ENCODE measurements at places on chromosomes 12 and 14. TPM values are rescaled to one million over a fixed set of nuclear protein-coding genes. Genes with fewer than 3 reads are reported as not detected.

GRCh38 chr12:113559466-113559865, 87.8 kb upstream of the LHX5 start:
- DNase-seq: no peak

DNA sequence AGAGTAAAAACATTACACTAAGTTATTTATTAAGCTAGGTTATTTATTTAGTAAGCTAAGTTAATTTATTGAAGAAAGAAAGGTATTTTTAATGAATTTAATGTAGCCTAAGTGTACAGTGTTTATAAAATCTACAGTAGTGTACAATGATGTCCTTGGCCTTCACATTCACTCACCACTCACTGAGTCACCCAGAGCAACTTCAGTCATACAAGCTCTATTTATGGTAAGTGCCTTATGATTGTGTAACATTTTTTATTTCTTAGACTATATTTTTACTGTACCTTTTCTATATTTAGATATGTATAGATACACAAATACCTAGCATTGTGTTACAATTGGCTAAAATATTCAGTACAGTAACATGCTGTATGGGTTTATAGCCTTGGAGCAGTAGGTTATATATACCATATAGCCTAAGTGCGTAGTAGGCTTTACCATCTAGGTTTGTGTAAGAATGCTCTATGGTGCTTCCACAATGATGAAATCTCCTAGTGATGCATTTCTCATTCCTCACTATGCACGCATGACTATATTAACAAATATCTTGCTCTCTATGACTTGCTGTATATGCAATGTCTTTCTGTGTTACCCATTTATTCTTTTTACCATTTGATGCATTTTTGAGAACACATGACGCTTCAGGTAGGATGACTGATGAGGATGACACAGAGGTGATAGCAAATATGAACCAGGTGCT, 309.6 kb upstream of the ATXN7L3B start:
- DNase-seq: no peak

GRCh38 chr12:109961612-109962011, 34.6 kb downstream of the GIT2 start:
- no peak for DNase-seq

DNA sequence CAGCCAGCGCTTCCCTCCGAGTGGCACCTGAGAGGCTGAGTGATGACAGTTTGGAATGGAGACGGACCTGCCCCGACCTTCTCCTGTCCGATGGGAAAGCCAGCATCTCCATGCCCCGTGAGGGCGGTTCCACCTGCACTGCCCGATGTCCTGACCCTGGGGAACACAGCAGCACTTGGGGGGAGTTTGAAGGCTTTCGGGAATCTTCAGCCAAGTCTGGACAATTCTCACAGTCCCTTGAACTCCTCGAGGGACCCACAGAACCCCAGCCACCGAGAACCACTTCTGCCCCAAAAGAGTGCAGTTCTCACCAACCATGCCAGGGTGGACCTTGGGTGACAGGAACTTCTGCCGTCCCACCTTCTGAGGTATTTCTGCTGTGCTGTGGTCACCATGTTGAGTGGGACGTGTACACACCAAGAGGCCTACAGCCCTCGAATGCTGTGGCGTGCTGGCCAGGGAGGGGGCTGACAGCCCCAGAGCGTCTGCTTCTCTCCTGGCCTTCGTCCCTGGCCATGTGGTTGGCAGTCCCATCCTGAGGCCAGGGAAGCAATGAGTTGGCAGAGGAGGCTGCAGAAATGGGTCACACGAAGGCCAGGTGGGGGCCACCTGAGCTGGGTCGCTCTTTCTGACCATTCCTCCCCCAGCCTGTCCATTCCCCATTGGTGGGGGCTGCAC, 1.0 kb downstream of the CLBA1 start:
- peak; percentile 55 for DNase-seq

GRCh38 chr12:55642669-55643068, 6.0 kb downstream of the OR10P1 start:
- no peak for DNase-seq

DNA sequence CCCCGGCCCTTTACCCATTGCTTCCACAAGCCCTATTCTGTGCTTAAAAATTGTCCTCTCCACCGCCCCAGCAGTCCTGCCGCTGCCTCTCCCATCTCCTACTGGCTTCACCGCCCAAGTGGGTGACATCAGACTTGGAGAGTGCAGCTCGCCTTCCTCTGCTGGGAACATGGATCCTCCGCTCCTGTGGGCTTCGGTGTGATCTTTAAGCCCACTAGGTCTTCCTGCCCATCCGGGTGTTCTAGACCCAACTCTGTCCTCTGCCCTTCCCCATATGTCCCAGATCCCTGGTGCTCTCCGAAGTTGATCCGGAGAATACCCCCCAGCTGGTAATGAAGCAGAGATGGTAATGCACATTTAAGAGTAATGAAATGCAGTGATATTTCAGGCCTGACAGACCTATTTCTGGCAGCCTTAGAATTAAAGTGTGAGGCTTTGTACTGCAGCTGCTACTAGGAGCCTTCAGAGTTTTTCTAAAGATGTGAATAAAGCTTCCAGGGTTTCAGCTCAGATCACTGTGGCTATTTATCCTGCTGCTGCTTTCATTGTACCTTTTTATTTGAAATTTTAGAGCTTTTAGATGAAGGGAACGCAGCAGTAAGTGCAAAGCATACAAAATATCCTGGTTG, 22.9 kb upstream of the CTDSP2 start:
- no peak for DNase-seq

GRCh38 chr12:97386133-97386581, 76.4 kb upstream of the RMST start:
- DNase-seq: no peak

- DNase-seq: peak; percentile 6
These were observed 1.7 kb downstream of the OTUB2 start for GRCh38 chr14:94027566-94028449.

Gene CFAP251
- 2.9 TPM for total RNA-seq

GRCh38 chr12:62813031-62813829, 121.7 kb downstream of the PPM1H start:
- DNase-seq: no peak

Gene NKX2-1
- total RNA-seq: not detected

DNA sequence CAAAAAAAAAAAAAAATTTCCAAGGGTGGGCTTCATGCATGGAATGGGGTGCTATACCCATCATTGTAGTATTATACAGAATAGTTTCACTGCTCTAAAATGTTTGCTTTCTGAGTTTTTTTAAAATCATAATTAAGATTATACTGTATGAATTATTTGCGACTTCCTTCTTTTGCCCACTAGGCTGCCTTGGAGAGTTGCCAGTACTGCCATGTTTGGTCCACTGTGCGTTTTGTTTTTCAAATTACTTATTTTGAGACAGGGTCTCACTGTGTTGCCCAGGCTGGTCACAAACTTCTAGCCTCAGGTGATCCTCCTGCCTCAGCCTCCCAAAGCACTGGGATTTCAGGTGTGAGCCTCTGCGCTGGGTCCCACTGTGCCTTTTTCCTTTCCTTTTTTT, 19.9 kb downstream of the PLBD2 start:
- no peak for DNase-seq

GRCh38 chr12:6361834-6362233, 13.5 kb downstream of the SCNN1A start:
- peak; percentile 47 for DNase-seq

Gene SYT10
- total RNA-seq: not detected

Gene TMEM132C
- total RNA-seq: not detected

Gene TRAFD1
- 81.4 TPM for total RNA-seq

DNA sequence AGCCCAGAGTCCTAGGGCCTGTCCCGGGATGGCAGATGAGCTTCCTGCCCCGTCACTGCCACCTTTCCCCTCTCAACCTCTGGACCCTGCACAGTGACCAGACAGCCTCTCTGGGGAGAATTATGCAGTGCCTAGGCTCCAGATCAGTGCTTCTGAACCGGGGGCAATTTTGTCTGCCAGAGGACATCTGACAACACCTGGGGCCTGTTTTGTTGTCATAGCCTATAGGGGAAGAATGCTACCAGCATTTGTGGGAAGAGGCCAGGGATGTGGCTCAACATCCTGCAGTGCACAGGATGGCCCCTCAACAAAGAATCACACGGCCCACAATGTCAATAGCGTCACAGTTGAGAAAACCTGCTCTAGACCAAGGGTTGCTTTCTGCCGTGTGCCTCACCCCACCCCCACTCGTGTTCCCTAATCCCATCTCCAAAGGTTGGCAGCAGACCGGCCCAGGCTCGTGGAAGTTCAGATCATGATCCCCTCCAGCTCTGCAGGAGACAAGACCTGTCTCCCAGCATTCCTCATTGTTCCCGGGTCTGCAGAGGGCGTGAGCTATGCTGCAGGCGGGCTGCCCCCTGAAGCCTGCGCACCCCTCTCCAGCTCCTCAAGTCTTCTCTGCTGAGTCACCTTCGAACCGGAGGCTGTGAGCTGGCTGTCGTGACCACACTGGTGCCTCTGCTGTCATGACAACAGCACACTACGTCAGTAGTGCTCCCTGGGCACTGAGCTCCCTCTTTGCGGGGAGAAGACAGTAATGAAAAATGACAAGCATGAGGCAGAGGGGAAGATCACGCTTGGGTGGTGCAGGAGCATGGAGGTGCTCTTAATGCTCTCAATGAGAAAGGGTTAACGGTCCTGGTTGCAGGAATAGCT, 2.0 kb upstream of the GAPDH start:
- DNase-seq: peak; percentile 90

- no peak for DNase-seq
These were observed 5.9 kb upstream of the RERG start for GRCh38 chr12:15227004-15227679.

Gene OTOGL
- total RNA-seq: not detected

- DNase-seq: no peak
These were observed 12.7 kb downstream of the FLRT2 start for GRCh38 chr14:85542623-85543022.

DNA sequence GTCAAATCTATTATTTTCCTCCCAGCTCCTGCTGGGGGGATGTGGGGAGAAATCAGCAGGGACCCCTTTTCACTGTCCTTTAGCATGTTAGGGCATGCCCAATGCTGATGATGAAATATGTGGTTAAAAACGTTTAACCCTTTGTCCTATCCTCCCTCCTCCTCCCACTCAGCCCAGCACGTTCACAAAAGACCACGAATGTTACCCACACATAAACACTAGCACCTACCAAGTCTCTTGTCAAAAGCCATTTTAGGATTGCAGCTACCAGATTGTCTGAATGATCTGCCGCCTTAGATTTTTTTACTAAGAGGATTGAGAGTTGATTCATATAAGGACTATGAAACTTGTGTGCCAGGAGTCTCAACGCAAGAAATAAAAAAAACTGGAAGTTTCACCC, 70.4 kb downstream of the TBK1 start:
- DNase-seq: no peak

GRCh38 chr12:31861360-31861759, 97.9 kb upstream of the RESF1 start:
- no peak for DNase-seq

Gene RPS6KA5
- total RNA-seq: 20.5 TPM

Gene HOXC4
- total RNA-seq: 2.3 TPM

GRCh38 chr12:42446761-42447160, 120.8 kb downstream of the PPHLN1 start:
- no peak for DNase-seq

Gene LRRC10
- total RNA-seq: not detected

DNA sequence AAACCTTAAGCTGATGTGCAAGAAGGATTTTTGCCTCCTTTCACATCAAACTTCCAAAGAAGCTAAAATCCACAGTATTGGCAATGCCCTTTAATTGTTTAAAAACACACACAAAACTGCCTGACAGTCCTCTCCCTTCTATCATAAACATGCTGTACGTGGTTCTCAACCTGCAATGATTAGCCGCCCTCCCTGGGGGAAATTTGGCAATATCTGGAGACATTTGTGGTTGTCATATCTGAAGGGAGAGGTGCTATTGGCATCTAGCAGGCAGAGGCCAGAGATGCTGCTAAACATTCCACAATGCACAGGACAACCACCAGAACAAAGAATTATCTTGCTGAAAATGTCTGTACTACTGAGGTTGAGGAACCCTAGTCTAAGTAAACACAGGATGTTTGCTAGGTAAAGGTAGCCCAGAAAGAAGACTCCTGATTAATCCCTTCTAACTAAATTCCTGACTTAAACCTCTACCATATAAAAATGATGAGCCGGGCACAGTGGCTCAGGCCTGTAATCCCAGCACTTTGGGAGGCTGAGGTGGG, 1.2 kb downstream of the ACOT6 start:
- DNase-seq: no peak

Gene VWF
- not detected for total RNA-seq

- no peak for DNase-seq
These were observed 55.4 kb downstream of the TMEM260 start for GRCh38 chr14:56635041-56635440.

DNA sequence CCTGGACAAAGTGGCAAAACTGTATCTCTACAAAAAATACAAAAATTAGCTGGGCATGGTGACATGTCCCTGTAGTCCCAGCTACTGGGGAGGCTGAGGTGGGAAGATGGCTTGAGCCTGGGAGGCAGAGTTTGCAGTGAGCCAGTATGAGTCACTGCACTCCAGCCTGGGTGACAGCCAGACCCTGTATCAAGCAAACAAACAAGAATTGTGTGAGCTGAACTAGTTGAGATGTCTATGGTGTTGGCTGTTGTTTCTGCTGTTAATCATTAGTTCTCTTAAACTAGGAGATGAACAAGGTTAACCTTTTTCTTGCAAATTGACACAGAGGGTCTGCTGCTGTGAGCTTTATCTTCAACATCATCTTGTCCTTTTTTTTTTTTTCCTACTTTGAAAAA, 23.6 kb downstream of the RASSF3 start:
- no peak for DNase-seq

Gene ACOT4
- 8.9 TPM for total RNA-seq

GRCh38 chr14:91016800-91017410, 43.5 kb downstream of the RPS6KA5 start:
- no peak for DNase-seq

DNA sequence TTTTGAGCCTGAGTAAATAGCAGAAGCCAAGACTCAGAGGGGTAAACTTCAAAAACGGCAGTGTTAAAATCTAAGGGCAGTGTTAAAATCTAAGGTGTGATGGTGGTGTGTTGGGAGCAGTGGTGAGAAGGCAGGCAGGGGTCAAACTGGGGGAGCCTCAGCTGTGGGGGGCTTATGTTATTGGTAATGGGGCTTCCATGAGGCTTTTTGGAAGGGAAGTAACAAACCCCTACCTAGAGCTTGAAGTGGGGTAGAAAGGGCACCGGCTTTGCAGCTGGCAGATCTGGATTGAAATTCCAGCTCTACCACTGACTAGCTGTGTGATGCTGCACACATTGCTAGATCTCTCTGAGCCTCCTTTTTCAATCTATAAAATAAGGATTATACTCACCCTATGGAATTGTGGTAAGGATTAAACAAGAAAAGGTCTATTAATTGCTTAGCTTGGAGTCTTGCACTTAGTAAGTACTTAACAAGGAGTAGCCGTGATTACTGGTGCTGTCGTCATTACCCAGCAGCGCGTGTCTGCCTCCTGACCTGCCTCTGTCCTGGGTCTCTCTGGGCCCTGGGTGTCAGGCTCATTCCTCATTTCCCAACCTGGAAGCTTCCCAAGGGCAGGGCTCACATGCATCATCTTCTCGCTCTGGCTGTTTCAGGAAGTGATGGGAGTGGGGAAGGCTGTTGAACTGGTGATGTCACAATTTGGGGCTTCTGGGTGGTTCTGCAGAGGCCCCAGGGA, 18.5 kb upstream of the KRT80 start:
- no peak for DNase-seq

Gene PROX2
- 0.56 TPM for total RNA-seq

Data from natural killer cell treated with Interleukin-12 subunit alpha and Interleukin-12 subunit beta and Interleukin-15 and Interleukin-18, amount 100 ng/mL, for 72 hours (primary cell).